AG20443 (cell line): ENCODE measurements at places on chromosomes 13 and 19.

- DNase-seq: peak; percentile 40
These were observed 9.8 kb downstream of the SIGLEC10 start for GRCh38 chr19:51407511-51408131.

DNA sequence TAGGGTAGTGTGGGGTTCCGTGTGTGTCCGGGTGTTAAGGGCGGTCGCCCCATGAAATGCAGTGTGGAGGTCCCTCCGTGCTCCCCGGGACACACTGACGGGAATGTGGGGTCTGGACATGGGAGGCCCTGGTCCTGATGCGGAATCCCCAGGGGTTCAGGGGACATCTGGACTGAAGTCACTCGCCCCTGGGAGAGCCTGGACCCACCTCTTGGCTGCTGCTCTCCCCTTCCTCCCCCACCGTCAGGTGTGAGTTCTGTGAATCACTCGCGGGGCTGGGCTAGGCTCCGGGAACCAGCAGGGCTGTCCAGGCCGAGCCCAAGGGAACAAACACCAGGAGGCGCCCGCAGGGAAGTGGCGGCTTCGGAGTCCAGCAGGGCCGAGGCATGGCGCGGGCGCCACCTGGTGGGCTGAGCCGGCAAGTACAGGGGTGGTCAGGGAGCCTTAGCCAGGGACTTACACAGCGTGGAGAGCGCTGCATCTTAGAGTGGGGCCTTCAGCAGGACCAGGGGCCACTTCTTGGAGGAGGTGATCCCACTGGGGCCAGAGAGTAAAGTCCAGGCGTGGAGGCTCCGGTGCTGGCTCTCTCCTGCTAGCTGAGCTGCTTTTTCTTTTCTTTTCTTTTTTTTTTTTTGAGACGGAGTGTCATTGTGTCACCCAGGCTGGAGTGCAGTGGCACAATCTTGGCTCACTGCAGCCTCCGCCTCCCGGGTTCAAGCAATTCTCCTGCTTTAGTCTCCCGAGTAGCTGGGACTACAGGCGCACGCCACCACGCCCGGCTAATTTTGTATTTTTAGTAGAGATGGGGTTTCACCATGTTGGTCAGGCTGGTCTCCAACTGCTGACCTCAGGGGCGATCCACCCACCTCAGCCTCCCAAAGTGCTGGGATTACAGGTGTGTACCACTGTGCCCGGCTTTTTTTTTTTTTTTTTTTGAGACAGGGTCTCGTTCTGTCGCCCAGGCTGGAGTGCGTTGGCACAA lies 20.1 kb downstream of the WTIP start:
- peak; percentile 98 for DNase-seq

DNA sequence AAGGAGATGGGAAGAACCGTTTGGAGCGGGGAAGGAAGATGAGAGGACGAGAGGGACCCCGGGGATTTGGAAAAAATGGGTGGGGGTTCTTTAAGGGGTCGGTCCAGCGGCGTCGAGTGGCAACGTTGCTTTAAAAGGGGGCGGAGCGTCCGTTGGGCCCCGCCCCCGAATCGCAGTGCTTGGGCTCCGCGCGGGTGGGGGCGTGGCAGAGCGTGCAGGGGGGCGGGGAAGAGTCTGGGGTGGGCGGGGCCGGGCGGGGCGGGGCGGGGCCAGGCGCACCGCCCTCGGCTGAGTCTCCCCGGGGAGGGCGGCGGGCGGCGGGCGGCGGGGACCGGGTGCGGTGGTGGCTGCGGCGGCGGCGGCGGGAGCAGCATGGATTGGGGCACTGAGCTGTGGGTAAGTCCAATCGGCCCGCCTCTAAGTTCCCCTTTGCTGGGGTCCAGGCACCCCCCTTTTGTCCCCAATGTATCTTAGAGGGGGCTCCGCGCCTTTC lies at the start of gene TRIP10:
Gene TRIP10 (plus strand): TSS at position 291 of the 493 bp plus-strand sequence. CDS start 82 bp downstream, at position 373.
- peak; percentile 94 for DNase-seq

- DNase-seq: no peak
These were observed 8.9 kb upstream of the VN1R1 start for GRCh38 chr19:57465680-57466381.

- DNase-seq: no peak
These were observed 39.9 kb downstream of the MRPL57 start for GRCh38 chr13:21216332-21216731.

DNA sequence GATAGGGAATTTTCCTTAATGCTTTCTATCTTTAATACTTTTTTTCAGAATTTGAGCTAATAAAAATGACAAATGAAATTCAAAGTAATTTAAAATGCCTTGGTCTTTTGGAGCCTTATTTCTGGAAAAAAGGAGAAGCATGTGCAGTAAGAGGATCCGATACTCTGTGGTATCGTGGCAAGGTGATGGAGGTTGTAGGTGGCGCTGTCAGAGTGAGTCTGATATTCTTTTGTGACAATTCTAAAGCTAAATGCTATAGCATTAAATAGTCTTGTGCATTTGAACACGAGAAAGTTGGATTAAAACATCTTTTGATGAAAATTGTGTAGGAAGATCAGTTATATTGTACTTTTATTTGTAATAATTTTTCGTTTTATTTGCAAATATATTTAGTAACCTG lies 95.0 kb downstream of the RNF17 start:
- no peak for DNase-seq

- DNase-seq: no peak
These were observed 1700.1 kb upstream of the SLC10A2 start for GRCh38 chr13:104766319-104766718.

- DNase-seq: no peak
These were observed 699.0 kb downstream of the GPC5 start for GRCh38 chr13:92097337-92097903.

- no peak for DNase-seq
These were observed 583 bp upstream of the LDLR start for GRCh38 chr19:11088506-11089253.

- no peak for DNase-seq
These were observed 27.2 kb upstream of the CALM3 start for GRCh38 chr19:46573679-46574498.

DNA sequence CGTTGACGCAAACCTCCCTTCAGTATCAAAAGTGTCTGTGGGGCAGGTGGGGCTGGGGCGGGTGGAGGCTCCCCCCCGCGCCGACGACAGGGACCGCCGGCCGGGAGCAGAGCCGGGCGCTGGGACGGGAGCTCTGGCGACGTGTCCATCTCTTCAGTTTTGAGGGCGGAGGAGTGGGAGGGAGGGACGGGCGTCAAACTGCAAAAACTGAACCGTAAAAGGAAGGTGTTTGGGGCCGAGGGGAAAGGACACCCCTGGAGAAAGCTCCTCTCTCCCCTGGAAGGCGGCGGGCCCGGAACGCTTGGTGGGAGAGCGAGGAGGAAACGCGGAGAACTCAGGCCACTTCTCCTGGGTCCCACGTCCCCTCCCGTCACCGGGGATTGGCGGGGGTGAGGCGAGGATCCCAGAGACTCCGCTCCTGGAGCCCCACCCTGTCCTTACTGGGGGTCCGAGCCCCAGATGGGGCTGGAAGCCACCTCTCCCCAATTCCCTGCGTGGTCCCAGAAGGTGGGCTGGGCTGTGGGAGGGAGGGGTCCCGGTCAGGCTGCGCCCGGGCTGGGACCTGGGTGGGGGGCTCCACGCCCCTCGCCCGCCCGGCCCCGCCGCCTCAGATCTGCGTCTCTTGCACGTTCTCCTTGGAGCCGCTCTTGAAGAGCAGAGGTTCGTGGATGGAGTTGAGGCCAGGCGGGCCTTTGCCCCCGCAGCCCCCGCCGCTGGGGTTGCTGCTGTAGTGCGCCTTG lies 3.4 kb upstream of the ASPDH start:
- DNase-seq: no peak

DNA sequence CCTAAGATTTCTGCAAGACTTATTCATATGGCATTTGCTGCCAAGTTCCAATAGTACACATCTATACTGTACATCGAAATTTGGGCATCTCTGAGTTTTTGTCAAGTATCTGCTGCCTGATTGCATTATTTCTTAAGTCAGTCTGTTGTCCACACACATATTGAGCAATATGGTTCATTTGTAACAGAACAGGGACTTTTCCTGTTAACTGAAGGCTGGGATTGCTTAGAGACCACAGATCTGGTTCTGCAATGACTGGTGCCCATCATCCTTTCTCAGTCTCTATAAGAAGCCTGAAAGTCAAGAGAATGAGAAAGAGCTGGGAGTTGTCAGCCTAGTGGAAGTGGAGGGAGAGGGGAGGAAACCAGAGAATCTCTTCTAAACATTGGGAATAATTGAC lies 22.5 kb upstream of the MYCBP2 start:
- no peak for DNase-seq

DNA sequence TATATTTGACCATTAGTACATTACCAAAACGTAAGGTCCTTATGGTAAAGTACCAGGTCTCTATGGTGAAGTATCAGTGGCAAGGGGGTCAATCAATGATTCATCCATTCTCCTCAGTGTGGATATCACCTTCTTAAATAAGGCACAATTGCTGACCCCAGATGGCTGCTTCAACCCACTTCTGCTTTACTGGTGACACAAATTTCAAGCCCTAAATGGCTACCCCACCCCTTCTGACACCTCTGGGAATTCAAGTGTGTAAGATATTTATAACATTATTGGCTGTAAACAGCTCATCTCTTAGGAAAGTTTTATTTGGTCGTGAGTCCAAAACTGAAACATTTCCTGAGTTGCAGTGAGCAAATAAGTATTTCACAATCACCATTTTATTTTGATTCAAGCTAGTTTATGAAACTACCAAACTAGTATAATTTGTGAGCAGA lies 7.9 kb upstream of the WBP4 start:
- DNase-seq: peak; percentile 38

DNA sequence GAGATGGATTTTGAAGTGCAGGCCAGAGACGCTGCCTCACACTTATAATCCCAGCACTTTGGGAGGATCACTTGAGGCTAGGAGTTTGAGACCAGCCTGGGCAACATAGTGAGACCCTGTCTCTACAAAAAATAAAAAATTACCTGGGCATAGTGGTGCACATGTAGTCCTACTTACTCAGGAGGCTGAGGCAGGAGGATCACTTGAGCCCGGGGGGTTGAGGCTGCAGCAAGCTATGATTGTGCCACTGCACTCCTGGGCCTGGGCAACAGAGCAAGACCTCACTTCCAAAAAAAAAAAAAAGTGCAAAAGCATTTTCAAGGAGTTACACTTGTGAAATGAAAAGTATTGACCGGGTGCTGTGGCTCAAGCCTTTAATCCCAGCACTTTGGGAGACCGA lies 27.6 kb upstream of the FBXO17 start:
- no peak for DNase-seq

GRCh38 chr13:21310220-21310619 lies 133.8 kb downstream of the MRPL57 start:
- DNase-seq: no peak

GRCh38 chr13:106109391-106109791 lies 426.1 kb downstream of the EFNB2 start:
- peak; percentile 32 for DNase-seq

- DNase-seq: peak; percentile 34
These were observed 267.3 kb downstream of the DLEU7 start for GRCh38 chr13:50576156-50576555.

DNA sequence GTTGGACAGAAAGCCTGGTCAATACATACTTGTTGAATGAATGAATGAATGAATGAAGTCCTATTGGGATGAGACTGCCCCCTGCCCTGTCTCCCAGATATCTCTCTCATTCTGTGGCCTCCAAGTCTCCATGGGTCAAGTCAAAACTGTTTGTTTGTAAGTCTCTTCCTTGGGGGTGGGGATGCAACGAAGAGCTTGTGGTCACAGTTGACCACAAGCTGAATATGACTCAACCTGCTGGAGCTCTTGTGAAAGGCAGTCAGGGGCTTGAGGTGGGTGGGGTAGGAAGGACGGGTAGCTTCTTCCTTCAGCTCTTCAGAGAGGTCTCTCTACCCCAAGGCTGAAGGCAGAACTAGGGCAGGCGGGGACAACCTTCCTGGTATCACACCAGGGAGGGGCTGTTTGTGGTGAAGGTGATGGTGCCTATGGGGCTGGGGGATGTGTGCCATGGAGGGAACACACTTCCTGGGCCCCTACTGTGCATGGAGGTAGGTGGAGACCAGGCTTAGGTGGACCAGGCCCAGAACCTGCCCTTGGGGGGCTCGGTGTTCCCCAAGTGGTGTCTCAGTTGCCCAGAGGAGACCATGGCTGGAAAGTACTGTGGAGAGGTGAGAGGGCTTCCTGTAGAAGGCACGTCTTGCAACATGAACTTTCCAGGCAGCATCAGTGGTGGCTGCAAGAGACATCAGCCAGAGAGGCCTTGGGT lies 8.0 kb downstream of the MYO1F start:
- DNase-seq: peak; percentile 93

DNA sequence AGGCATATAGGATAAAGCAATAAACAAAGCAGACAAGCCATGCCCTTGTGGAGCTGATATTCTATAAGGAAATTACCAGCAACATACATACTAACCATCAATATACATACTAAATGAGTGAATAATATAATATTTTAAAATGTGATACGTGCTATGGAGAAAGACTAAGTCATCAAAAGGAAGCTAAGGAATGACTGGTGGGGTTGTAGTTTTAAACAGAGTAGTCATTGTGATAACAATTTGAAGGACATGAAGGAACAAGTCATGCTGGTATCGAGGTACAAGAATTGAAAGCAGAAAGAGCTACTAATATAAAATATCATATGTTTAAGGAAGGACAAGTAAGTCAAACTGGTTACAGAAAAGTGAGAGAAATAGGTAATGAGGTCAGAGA lies 894.9 kb upstream of the PCDH9 start:
- DNase-seq: no peak

DNA sequence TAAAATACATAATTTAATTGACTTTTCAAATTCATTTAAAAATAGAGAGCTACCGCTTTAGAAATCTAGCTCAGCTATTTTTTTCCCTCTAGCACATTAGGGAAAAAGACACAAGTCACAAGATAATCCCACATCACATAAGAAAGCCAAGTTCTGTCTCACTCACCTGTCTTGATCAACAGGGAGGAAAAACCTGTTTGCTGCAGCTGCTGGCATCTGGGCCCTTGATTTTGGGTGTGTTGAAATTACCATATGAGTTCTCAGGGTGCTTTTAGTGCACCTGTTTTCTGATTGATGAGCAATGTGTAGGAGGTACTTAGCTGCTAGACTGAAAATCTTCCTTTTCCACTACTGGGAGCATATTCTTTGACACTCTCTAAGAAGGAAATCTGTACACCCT lies 53.8 kb downstream of the ZDHHC20 start:
- DNase-seq: no peak

- DNase-seq: peak; percentile 56
These were observed 55.5 kb upstream of the KATNAL1 start for GRCh38 chr13:30362869-30363268.

DNA sequence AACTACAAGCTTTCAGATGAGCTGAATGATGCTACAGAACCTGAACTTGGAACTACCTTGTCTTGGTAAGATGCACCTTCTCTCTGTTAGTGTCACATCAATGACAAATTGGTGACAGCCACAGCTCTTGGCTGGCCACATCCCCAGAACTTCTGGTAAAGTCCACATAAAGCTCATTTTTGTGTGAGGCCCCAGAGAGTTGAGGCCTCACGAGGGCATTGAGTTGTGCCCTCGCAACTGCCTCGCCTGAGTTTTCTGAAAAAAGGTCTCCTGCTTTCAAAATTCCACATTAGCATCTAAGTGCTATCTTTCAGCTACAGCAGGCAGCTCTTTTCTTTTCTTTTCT lies 42.6 kb downstream of the MRPL57 start:
- DNase-seq: no peak
